ENCODE measurements at places on chromosomes 6 and 20.

DNA sequence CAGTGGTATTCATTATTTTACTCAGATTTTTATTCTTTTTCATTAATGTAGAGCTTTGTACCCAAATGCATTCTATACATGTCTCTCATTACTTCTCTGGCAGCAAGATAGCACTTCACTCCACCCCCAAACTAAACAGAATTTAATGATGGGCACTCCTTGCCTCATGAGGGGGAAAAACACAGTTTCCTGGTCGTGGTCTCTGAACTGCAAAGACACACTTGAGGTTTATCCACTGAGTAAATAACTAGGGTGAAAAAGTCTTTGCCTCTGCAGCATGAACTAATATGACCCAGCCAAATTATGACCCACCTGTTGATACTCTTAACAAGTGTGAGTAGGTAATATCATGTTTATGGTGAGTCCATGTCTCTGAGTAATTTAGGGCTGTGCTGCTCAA, 785.2 kb upstream of the FLRT3 start:
- no peak for DNase-seq

- DNase-seq: no peak
These were observed 2.1 kb upstream of the COL20A1 start for GRCh38 chr20:63290677-63291472.

DNA sequence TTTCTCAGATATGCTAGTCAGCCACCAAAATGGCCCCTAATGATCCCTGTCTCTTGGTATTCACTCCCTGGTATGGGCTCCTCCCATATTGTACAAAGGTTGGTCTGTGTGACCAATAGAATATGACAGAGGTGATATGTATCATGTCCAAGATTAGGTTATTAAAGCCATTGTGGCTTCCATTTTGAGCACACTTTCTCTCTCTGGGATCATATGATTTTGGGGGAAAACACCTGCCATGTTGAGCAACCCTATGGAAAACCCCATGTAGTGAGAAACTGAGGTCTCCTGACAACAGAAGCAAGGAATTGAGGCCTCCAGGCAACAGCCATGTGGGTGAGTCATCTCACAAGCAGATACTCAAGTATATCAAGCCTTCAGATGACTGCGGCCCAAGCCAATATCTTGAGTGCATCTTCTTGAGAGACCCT, 7.1 kb upstream of the ZNF318 start:
- DNase-seq: no peak

- DNase-seq: no peak
These were observed 52.1 kb downstream of the PTPN1 start for GRCh38 chr20:50562262-50562701.

DNA sequence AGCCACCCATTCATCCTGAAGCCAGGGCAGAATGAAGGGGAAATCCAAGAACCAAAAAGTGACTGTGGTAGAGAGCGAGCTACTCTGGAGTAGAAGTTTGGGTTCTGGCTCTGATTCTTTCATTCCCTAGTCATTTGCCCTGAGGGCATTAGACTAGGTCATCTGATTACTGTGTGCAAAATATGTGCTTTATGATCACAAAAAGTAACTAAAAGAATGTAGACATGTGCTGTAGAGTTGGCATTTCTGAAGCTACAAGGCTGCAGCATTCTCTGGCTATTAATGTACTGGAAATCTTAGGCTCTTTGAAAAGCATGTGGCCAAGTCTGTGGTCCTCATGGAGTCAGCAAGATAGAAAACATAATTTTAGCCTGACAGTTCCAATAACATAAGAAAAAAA, 94.2 kb downstream of the TBC1D7 start:
- DNase-seq: no peak

- DNase-seq: no peak
These were observed 106.0 kb upstream of the MTHFD1L start for GRCh38 chr6:150759483-150759882.

- DNase-seq: no peak
These were observed 71.4 kb upstream of the TCF21 start for GRCh38 chr6:133817460-133818047.

- no peak for DNase-seq
These were observed 46.3 kb downstream of the OR2B2 start for GRCh38 chr6:27865850-27866356.

DNA sequence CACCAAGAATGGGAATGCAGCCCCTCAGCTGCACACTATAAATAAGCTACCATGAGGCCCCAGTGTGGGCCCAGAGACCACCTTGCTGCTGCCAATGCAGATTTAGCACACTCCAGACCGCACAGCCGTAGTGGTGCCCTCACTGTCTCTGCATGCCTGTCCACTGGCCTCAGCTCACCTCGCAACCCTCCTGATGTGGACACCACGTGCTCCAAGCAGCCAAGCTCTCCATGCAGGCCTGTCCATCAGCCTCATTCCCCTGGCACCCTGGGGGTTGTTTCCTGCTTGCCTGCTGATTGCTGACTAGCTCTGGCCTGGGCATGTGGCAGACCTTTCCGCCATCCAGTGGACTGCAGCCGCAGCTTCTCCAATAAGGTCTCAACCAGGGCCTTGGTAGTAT, 36.2 kb downstream of the ZBTB9 start:
- no peak for DNase-seq

- no peak for DNase-seq
These were observed 85.7 kb upstream of the FOXC1 start for GRCh38 chr6:1524040-1524480.

- DNase-seq: no peak
These were observed 129.8 kb upstream of the EDN1 start for GRCh38 chr6:12160326-12160725.

DNA sequence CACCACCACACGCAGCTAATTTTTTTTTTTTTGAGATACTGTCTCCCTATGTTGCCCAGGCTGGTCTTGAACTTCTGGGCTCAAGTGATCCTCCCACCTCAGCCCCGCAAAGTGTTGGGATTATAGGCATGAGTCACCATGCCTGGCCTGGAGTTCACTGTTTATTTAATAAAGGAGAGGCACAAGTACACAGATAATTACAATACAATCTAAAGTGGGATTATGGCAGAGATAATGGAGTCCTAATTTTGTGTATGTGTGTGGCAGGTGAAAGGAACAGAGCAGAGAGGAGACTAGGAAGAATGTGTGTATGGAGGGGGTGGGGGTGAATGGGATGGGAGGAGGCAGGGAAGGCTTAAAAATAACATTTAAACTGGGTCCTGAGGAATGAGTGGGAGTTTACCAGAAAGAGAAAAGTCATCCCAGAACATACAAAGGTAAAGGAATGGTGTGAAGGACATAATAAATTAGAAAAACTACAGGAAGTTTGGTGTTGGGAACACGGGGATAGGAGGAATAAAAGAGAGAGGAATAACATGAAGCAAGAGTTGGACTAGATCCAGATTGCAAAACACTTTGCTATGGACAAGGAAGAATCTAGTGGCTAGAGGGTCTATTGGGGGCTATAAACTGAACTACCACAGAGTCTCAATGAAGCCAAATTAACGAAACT, 4.4 kb downstream of the NCOA5 start:
- no peak for DNase-seq

- no peak for DNase-seq
These were observed 228.1 kb downstream of the TMEM200A start for GRCh38 chr6:130593948-130594347.

GRCh38 chr6:157438611-157439111, 57.7 kb downstream of the ZDHHC14 start:
- no peak for DNase-seq

DNA sequence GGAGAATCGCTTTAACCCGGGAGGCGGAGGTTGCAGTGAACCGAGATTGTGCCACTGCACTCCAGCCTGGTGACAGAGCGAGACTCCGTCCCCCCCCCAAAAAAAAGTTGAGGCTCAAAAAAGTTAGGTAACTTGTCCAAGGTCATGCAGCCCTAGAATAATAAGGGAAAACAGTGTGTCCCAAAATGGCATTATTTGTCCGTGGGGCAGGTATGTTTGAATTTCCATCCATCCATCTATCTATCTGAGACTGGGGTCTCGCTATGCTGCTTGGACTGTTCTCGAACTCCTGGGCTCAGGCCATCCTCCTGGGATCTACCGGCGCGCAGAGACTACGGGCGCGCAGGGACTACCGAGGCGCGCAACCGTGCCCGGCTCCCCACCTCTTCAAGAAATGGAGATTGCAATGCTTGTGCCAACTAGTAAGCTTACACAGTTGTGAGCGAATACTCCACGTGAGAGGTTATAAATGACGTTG, 374 bp upstream of the ABCC10 start:
- DNase-seq: no peak

GRCh38 chr6:156901309-156902019, 124.3 kb downstream of the ARID1B start:
- DNase-seq: no peak

DNA sequence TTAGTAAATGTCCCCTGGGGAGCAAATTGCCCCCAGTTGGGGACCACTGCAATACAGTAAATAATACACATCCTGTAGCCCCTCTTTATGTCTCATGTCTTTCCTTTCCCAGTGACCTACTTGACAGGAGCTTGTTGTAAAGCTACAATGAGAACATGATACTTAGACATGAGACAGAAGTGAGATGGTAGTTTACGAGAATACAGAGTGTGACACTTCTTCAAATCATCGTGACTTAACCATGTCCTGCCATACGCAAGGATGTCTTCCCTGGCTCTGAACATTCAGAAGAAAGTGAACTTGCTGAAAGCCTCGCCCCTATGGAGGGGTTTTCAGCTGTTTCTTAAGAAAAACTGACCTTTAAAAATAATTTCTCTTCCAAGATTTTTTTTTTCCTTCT, 101.0 kb upstream of the SPACA1 start:
- DNase-seq: no peak

GRCh38 chr6:4883298-4883697, 107.1 kb downstream of the CDYL start:
- no peak for DNase-seq

DNA sequence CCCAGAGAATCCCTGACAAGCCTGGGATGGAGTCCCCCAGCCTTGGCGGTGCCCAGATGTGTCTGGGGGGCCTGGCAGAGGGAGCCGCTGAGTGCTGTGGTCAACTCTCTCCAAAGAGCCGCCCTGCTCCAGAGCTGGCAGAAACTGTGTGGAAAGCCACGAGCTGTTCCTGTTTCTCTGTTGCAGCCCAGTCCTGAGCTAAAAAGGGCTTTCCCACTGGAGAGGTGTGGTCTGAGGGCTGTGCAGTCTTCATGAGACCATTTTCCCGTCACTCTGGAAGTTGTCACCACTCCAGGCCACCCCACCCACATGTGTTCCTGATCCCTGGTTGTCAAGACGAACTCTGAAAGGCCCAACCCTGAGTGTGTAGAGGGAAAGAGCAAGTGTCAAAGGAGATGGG, 99.7 kb upstream of the KCNK16 start:
- no peak for DNase-seq

DNA sequence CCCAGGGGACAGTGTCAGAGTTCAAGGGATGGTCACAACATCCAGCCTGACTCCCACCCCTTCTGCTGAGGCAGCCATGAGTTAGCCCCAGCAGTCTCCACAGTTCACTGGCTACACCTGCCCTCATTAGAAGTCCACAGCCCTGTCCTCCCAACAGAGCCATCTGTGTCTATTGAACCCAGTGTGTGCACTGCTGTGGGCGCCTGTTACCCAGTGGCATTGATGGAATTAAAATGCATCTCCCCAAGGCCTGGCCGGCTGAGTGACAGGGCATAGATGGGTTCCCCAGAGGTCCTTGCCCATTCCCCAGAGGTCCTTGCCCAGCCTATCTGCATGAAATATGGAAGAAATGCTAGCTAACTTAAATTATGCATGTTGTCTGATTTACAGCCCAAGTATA, 73.3 kb downstream of the PCSK2 start:
- DNase-seq: no peak

- no peak for DNase-seq
These were observed 52.2 kb upstream of the HSF2 start for GRCh38 chr6:122347280-122347679.

DNA sequence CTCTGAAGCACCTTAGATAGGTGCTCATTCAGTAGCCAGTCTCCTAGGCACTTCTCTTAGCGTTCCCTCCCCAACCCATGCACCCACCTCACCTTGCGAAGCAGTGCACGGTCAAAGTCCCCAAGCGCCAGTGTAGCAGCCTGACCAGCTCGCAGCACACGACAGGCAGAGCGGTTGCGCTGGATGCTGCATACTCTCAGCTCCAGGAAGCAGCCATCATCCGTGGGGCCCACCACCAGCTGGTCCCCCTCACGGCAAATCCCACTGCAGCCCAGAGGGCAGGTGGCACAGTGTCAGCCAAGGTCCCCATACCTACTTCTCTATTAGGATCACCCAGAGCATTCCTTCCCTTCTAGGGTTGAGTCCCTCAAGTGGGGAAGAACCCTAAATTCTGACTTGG, 6.5 kb downstream of the GTPBP2 start:
- DNase-seq: no peak

DNA sequence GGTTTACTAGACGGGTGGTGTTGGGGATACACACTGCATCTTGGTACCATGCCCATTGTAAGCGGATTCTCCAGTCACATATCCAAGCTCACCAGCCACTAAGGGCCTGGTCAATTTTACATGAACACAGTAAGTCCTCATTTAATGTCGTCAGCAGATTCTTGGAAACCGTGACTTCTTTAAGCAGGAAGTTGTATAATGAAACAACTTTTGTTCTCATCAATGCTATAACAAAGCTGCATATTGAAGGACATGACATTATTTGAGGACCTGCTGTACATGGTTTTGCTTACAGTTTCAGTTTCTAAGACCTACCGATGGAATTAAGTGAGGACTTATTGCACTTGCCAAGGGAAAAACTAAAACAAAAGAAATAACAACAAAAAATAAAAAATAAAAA, 295.6 kb downstream of the SYNE1 start:
- DNase-seq: no peak

DNA sequence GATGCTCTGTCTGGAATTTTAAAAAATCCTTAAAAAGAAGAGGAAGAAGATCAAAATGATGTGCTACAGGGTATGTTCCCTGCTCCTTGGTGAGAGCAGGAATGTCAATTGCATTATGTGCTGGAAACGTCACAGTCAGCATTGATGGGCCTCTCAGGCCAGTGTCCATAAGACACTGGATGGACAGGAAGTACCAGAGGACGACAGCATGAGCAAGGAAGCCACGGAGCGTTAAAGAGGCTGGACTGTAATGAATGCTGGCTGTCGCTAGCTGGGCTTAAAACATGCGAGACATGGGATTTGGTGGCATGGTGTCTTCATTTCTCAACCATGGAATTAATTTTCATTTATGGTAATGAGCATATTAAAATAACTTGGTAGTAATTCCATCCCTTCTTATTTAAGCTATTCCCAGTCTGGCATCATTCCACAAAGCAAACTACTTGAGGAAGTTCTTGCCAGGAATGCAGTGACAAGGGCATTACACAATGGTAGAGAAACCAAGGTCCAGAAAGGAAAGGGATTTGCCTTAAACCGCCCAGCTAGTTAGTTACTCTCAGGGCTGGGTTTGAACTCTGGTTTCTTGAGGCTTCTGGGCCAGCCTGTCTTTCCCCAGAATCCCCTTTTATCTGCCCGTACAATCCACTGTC, 166.6 kb upstream of the SOX4 start:
- no peak for DNase-seq
